ENCODE measurements at places on chromosomes 16 and 17. TPM values are rescaled to one million over a fixed set of nuclear protein-coding genes. Genes with fewer than 3 reads are reported as not detected.

KRT32 gene
- total RNA-seq: not detected

PLA2G10 gene
- not detected for total RNA-seq

HBA2 gene
- 25.2 TPM for total RNA-seq

TVP23A gene
- not detected for total RNA-seq

LRRC37A2 gene
- total RNA-seq: 9.9 TPM

CACNG5 gene
- total RNA-seq: not detected

FBXW10 gene
- not detected for total RNA-seq

ANKRD11 gene
- 61.0 TPM for total RNA-seq

RHBDF2 gene
- 68.0 TPM for total RNA-seq

NAGLU gene
- total RNA-seq: 123 TPM

GNG13 gene
- not detected for total RNA-seq

CCL17 gene
- total RNA-seq: not detected

FBXL16 gene
- not detected for total RNA-seq

BEAN1 gene
- 0.88 TPM for total RNA-seq

DPEP3 gene
- 0.22 TPM for total RNA-seq

CCL16 gene
- total RNA-seq: not detected

SMIM22 gene
- total RNA-seq: not detected

C1QTNF1 gene
- total RNA-seq: 198 TPM

CACNG1 gene
- total RNA-seq: not detected

CDH15 gene
- not detected for total RNA-seq

KLHL10 gene
- total RNA-seq: 0.66 TPM

SLC52A1 gene
- not detected for total RNA-seq

SRCIN1 gene
- total RNA-seq: 3.1 TPM

STAC2 gene
- not detected for total RNA-seq

SLX4 gene
- total RNA-seq: 3.2 TPM

GAS2L2 gene
- 0.22 TPM for total RNA-seq

PDP2 gene
- 43.3 TPM for total RNA-seq

CACNG4 gene
- not detected for total RNA-seq

TP53TG3F gene
- total RNA-seq: 0.65 TPM

KIF1C gene
- 83.7 TPM for total RNA-seq

SLC38A8 gene
- not detected for total RNA-seq

DOC2B gene
- total RNA-seq: 45.6 TPM

CHCT1 gene
- total RNA-seq: not detected

MRC2 gene
- total RNA-seq: 10.6 TPM

CDRT15L2 gene
- not detected for total RNA-seq

TMEM94 gene
- total RNA-seq: 35.5 TPM

C17orf67 gene
- total RNA-seq: not detected

TEKT1 gene
- total RNA-seq: not detected

DNAI2 gene
- not detected for total RNA-seq

KRT24 gene
- total RNA-seq: not detected

DNASE1L2 gene
- not detected for total RNA-seq
